ENCODE measurements at places on chromosomes 3 and 15.

GRCh38 chr3:53243165-53243564 lies 12.7 kb downstream of the TKT start:
- DNase-seq = peak; percentile 74

- DNase-seq = no peak
These were observed 249.5 kb downstream of the SQOR start for GRCh38 chr15:45884289-45884688.

DNA sequence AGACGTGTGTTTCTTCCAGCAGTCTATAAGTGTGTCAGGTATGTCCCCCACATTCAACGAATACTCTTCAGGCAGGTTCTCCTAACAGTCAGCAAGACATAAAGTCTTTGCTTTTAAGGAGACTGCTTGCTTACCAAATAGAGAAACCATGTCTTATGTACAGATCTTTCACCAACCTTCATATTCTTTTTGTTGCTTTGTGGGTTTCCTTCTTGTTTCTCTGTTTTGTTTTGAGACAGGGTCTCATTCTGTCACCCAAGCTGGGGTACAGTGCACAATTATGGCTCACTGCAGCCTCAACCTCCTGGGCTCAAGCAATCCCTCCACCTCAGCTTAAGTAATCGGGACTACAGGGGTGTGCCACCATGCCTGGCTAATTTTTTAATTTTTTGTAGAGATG lies 14.3 kb downstream of the DYNC1LI1 start:
- DNase-seq = no peak

- DNase-seq = peak; percentile 34
These were observed 26.4 kb upstream of the LAMP3 start for GRCh38 chr3:183188895-183189462.

DNA sequence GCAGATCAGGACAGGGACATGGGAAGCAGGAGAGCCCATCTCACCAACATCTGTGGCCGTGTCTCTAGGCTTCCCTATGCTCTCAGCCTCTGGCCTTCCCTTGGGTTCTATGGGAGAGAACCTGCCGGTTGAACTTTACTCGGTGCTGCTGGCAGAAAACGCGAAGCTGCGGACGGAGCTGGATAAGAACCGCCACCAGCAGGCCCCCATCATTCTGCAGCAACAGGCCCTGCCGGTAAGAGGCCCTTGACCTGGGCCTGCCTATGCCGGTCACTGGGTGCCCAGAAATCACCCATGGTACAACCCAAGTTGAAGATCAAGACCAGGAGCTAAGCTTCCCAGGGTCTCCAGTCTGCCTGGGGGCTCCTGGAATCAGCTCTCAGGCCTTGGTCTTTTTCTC lies 34.8 kb downstream of the CYP11A1 start:
- DNase-seq = no peak

DNA sequence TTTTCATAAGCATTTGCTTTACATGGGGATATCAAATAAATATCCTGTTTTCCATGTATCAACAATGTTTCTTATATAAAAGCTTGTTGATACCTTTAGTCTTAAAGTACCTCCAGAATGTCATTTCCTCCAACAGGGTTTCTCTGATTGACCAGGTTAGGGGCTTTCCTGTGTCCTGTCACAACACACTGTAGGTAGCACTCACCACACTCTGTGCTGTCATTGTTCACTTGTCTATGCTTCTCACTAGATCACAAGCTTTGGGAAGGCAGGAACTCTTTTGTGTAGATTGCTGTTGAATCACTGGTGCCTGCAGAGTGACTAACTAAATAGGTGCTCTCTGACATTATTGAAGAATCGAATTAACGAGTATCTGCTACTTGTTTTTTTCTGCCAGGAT lies 49.8 kb downstream of the USP50 start:
- DNase-seq = no peak

DNA sequence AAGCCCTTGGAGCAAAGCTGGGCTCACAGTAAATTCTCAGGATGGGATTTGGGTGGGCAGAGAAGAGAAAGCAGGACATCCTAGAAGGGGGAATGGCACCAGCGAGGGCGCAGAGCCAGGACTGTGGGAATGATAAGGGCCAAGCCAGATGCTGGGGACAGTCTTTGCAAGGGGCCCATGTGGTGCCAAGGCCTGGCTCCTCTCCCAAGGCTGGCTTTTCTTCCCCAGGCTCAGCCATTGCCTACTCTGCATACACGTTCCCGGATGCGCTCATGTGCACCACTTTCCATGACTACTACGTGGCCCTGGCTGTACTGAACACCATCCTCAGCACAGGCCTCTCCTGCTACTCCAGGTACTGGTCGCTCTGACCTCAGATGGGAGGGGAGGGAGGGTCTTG lies 24.7 kb upstream of the KIF23 start:
- no peak for DNase-seq
